ENCODE measurements at places on chromosomes 6 and 20.

DNA sequence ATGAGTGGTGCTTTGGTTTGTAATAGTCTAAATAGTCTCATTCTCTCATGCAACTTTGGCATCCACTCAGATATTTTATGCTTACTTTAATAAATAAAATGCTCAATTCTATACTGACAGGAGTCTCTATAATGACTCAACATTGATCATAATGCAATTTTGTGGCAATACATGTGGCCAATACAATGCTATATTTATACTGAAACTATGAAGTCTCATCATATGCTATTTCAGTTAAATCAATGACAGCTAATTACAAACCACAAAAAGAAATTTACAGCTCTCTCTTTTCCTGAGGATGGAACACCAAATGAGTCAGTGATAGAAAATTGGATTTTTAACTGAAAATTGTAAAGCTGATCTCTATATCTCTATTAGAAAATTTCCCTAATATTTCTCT is 77.1 kb downstream of the WASF1 start:
- DNase-seq, result no peak
- H3K36me3 ChIP-seq, result peaks cover 5% of the 10 kb centered on the region
- no peak overlapping the region for H3K4me3 ChIP-seq
- H3K27me3 ChIP-seq, result no peaks in the 10 kb centered on the region
- peaks cover 5% of the 10 kb centered on the region for H3K4me1 ChIP-seq
- no peak overlapping the region for H3K27ac ChIP-seq

DNA sequence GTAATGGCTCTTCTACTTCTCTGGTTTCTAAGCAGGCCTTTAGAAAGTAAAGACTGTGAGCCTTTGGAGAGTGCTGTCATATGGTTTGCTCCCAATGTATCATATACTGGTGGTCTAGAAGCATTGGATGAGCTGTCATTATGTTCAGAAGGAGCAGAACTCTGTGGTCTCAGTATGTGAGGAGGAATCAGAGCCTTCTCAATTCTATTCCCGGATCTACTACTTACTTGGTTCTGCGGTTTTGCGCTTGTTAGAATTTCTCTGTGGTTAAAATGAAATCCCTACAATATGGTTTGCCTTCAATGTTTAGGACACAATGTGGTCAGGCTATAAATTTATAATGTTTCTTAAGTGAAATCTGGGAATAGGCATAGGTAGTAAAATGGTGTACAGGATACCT is 64.6 kb downstream of the RWDD2A start:
- DNase-seq, result no peak
- no peak overlapping the region for H3K4me3 ChIP-seq
- H3K27ac ChIP-seq, result no peak overlapping the region
- no peaks in the 10 kb centered on the region for H3K36me3 ChIP-seq
- H3K27me3 ChIP-seq, result no peaks in the 10 kb centered on the region

DNA sequence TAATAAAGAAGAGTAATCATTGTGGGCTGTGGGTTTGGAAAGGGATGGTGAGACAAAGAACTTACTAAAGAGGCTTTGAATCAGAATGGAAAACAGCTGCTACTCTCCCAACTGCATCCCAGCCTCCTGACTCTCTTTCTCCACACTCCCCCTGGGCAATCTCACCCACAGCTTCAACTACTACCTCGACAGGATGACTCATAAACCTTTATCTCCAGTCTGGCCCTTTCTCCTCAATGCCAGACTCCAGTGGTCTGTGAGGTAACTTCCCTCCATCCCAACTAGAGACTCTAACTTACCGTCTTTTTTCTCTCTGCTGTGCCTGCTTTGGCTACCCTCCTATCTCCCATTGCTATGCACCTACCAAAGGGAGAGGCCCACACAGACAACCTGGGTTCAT is 135.3 kb upstream of the RREB1 start:
- no peak overlapping the region for H3K4me3 ChIP-seq
- H3K36me3 ChIP-seq, result no peaks in the 10 kb centered on the region
- no peaks in the 10 kb centered on the region for H3K4me1 ChIP-seq
- no peak overlapping the region for H3K27ac ChIP-seq
- no peaks in the 10 kb centered on the region for H3K27me3 ChIP-seq

DNA sequence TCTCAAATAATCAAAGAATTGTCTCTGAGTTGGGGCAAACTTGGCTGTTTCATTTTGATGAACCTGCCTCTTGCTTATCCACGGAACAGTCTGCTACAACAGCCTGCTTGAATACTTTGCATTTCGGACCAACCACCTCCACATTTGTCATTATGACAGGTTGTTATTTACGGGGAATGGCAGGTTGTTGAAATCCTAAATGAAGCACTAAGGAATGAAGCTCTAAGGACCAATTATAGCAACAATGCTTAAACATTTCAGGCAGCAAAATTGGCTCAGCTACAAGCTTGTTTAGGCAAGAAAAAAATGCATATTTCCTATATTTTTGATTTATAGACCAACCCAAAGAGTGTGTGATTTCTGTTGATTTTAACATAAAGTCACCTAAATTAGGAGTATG is 84.5 kb downstream of the MAP3K7 start:
- DNase-seq, result no peak
- no peak overlapping the region for H3K27ac ChIP-seq
- H3K27me3 ChIP-seq, result no peaks in the 10 kb centered on the region
- no peaks in the 10 kb centered on the region for H3K4me1 ChIP-seq

- H3K27ac ChIP-seq, result no peak overlapping the region
- no peak for DNase-seq
- no peaks in the 10 kb centered on the region for H3K36me3 ChIP-seq
- no peak overlapping the region for H3K4me3 ChIP-seq
Observed at GRCh38 chr6:13175759-13176158, 152.6 kb downstream of the TBC1D7 start.

DNA sequence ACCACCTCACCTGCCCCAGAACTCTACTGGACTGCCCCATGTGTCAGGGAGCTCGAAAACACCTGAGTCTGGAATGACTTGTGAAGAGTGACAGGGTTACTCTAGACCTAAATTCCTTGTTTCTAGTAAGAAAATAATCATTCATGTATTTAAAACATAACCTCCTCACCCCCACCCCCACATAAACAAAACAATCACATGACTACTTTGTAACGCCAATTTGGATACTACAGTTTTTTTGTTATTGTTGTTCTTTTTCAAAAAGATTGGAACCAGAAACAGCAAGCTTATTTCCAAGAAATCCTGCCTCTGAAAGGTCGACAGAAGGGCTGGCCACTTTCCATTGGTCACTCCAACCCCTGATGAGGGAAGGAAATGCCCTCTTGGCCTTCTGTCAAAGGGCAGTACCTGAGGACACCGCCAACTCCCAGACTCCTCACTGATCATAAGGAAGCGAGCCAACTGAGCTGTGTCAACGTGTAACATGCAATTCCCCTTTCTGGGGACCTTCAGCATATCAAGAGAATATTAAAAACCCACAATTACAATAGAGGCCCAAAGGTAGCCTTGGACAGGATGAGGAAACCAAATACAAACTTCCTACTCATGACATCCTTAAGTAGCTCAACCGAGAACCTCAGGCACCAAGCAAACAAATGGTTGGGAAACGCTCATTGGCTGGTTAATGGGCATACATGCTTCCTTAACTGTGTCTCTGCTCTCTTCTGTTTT is 2.6 kb downstream of the MCUR1 start:
- no peak for DNase-seq
- no peak overlapping the region for H3K4me3 ChIP-seq
- peaks cover 40% of the 10 kb centered on the region for H3K4me1 ChIP-seq
- H3K27me3 ChIP-seq, result no peaks in the 10 kb centered on the region
- peak overlapping the region; percentile 16 for H3K27ac ChIP-seq

- H3K4me1 ChIP-seq, result no peaks in the 10 kb centered on the region
- H3K27me3 ChIP-seq, result no peaks in the 10 kb centered on the region
- H3K27ac ChIP-seq, result no peak overlapping the region
- no peaks in the 10 kb centered on the region for H3K36me3 ChIP-seq
Observed at GRCh38 chr20:11394145-11394833, 523.4 kb upstream of the BTBD3 start.

GRCh38 chr6:36139431-36139830 is 9.1 kb downstream of the MAPK13 start:
- no peak overlapping the region for H3K27ac ChIP-seq
- no peaks in the 10 kb centered on the region for H3K4me1 ChIP-seq
- peaks cover 69% of the 10 kb centered on the region for H3K36me3 ChIP-seq
